ENCODE measurements at places on chromosomes 1 and 21. TPM values are rescaled to one million over a fixed set of nuclear protein-coding genes. Genes with fewer than 3 reads are reported as not detected.

Gene PRELP
- 27.1 TPM for total RNA-seq

Gene VAMP4
- total RNA-seq, result 11.4 TPM

Gene OR2L8
- total RNA-seq, result not detected

Gene G0S2
- 460 TPM for total RNA-seq

Gene KIRREL1
- total RNA-seq, result 11.3 TPM

Gene MANEAL
- 1.2 TPM for total RNA-seq

Gene TNFRSF8
- total RNA-seq, result 0.92 TPM

Gene CHRM3
- 0.35 TPM for total RNA-seq

Gene LRRC47
- 54.5 TPM for total RNA-seq

Gene PTBP2
- total RNA-seq, result 11.2 TPM

Gene SH3BGR
- 159 TPM for total RNA-seq

Gene DPT
- total RNA-seq, result 42.0 TPM

Gene YY1AP1
- total RNA-seq, result 62.6 TPM

Gene TMEM82
- total RNA-seq, result not detected

Gene DENND2D
- 3.5 TPM for total RNA-seq

Gene METTL13
- 18.9 TPM for total RNA-seq

Gene RGS7
- not detected for total RNA-seq

Gene TFF2
- total RNA-seq, result not detected

Gene TCEA3
- total RNA-seq, result 73.6 TPM

Gene HPDL
- not detected for total RNA-seq

Gene L1TD1
- not detected for total RNA-seq

Gene SLC30A2
- total RNA-seq, result 4.0 TPM

Gene PADI3
- not detected for total RNA-seq

Gene HTR6
- not detected for total RNA-seq

Gene PDC
- total RNA-seq, result not detected

Gene NR1I3
- not detected for total RNA-seq

Gene FCRL2
- total RNA-seq, result not detected

Gene CHAF1B
- 1.3 TPM for total RNA-seq

Data from Right ventricle myocardium inferior (tissue), 1 donor.